CD4-positive, alpha-beta T cell treated with Interleukin-2 at 100 ng/mL for 4 hours (primary cell): ENCODE measurements at places on chromosomes 16 and 17.

- DNase-seq = no peak
These were observed 1616.4 kb downstream of the CDH8 start for GRCh38 chr16:60419859-60420258.

DNA sequence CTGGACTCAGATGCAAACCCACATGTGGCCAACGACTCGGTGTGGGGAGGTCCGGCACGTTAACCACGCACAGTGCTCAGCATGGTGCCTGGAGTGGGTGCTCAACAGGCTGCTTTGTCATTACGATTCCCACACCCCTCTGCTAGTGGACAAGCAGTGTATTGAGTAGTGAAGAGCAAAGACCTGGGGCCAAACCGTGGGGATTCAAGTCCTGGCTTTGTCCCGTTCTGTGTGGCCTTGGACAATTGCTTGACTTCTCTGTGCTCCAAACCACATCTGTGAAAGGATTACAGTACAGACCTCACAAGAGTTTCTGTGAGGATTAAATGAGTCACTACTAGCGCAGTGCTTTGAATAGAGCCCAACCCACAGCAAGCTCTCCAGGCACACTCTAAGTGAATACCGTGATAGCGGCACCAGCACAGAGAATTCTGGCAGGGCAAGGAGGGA, 33.8 kb downstream of the TRPV2 start:
- DNase-seq = no peak

- DNase-seq = no peak
These were observed 460.0 kb downstream of the TOX3 start for GRCh38 chr16:52086901-52087300.

DNA sequence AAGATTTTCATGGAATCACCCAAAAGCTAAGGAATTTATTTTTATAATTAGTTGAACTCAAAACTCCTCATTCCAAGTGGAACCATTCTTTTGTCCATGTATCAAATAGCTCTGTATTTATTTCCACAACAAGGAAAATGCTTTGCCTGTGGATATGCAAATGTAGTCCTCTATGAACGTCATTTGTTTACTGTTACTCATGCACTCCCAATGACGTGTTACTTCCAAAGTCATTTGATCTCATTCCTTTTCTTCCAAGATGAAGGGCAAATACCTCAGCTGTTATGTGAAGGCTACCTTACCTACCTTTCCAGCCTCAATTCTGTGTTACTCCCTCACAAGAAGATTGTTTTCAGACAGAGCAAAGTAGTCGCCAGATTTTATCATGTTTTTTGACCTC, 83.7 kb downstream of the ITFG1 start:
- DNase-seq = no peak

- DNase-seq = no peak
These were observed 2.2 kb upstream of the PELP1 start for GRCh38 chr17:4706121-4706520.

- DNase-seq = peak; percentile 1
These were observed 28.1 kb downstream of the HEATR3 start for GRCh38 chr16:50093607-50094539.

GRCh38 chr16:57570301-57571070, 28.0 kb downstream of the ADGRG5 start:
- DNase-seq = no peak

GRCh38 chr16:22898131-22898530, 84.2 kb downstream of the HS3ST2 start:
- DNase-seq = no peak

- no peak for DNase-seq
These were observed 32.0 kb downstream of the TBX4 start for GRCh38 chr17:61484174-61484573.

DNA sequence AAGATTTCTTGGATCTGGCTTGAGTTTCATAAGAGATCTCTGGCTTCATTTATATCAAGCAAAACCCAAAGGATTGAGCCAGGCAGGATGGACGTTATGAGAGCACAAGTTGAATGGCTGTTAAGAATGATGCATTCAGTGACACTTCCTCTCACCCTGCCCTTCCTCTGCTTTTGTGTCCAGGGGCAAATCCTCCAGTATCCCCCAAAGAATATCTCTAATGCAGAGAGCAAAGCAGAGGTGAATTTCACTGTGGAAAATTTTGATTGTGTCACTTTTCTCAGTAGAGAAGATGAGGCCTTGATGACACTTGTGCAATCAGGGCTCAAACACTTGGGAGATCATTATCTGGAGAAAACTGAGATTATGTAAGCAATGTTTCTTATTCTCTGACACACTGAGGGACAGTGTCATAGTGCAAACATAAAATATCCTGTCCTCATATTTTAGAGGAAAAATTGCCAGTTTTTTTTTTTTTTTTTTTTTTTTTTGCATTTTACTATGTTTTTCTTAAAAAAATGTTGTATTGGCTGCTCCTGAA, 25.3 kb downstream of the MARCHF10 start:
- no peak for DNase-seq

- no peak for DNase-seq
These were observed 99.2 kb downstream of the NTN1 start for GRCh38 chr17:9120471-9120870.

- DNase-seq = no peak
These were observed 539.3 kb upstream of the CDH5 start for GRCh38 chr16:65827231-65827630.

- no peak for DNase-seq
These were observed 122.3 kb downstream of the GOSR1 start for GRCh38 chr17:30599428-30600059.

DNA sequence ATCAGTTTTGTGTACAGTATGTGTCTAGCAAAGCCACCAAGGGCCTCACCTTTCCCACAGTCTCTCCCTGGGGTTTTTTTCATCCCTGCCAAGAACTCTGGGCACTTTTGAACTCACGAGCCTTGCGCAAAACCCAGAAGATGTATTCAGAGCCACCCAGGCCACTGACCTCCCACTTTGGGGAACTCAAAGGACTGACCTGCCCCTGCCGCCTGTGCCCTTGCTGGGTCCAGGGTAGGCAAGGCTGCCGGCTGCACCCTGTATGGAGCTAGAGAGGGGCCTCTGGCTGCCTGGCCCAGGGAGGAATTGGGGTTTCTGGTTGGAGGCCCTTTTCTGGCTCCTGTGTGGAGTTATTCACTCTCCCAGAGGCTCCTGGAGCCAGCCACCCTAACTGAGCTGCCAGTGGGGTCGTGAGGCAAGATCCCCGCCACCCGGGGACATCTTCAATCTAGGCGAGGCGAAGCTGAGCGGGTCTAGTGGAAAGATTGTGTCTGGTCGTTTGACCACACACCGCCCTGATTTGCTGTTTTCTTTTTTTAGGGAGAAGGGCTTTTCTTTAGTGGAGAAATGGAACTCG, 1.9 kb downstream of the CDK5R1 start:
- DNase-seq = no peak

DNA sequence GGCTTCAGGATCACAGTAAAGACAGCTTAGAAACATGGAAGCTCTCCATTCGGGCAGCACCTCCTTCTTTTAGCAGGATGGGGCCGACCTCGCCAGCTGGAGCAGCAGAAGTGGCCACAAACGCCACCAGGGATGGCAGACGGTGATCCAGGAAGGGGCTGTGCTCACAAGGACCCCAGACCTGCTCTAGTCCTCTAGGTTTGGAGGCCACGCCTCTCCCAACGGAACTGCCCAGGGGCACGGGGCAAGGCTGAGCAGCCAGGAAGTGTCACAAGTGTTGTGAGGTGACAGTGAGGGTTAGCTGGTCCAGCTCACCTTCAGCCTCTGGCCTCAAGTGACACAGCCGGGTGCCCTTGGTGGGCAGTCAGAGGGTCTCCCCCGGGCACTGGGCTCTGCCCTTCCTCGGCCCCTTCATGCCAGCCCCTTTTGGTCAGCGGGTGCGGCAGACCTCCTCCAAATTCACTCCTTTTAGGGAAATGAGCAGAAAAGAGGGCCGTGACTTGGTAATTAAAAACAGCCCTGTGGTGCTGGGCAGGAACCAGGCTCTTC, 20.4 kb downstream of the CEP295NL start:
- no peak for DNase-seq

DNA sequence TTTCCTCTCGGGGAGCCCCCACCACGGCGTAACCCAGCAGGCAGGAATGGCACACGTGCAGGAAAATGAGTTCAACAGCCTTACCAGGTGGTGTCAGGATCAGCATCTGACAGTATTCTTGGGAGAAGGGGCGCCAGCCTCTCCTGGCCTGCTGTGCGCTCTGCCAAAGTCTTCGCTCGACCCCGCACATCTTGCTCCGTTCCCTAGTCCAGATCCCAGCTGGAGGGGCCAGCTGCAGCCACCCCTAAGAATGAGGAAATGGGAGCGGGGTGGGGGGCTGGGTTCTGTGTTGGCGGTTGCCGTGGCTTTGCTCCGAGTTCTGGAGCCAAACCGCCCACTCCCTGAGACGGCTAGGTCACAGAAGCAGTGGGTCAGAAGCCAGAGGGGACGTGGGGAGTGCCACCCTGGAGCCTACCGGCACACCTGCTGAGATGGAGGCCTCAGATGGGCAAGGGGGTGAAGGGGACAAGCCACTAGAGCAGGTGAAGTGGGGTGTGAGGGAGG, at the start of gene CHCT1:
CHCT1 (plus strand) TSS at position 328 of the 504 bp plus-strand sequence; CDS start at position 432, 104 bp downstream.
- DNase-seq = no peak

- DNase-seq = no peak
These were observed 35.1 kb downstream of the CDH1 start for GRCh38 chr16:68772030-68772681.

DNA sequence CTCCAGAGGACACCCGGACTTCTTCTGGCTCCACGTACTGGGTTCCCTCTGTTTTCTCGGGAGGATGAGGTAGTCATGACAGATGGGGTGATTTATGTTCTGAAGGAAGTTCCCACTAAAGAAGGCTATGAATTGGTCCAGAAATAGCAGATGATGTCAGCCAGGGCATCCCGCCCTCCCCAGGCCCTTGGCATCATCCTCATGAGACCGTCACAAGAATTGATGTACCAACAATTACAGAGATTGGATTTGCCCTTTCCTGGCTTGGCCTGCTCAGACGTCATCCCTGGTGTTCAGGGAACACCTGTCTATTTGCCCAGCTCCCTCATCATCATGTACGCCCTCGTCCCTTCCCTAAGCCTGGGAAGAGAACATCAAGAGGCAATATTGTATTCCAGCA, 102.8 kb upstream of the CCL1 start:
- DNase-seq = no peak

DNA sequence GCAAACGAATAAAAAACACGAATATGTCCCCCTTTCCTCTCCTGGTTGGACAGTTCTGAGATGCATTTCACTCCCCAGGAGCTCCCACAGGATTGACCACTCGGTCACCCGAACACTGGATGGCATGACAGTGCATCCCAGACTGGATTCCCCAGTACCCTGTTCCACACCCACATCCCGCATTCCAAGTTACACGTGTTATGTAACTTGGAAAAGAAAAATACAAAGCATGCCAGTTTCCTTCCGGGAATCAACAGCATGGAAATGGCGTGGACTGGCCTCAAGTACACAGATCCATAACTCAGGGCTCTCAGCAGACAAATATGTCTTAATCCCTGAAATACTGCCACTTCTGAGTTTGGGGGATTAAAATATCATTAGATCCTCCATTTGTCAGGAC, 12.6 kb upstream of the KLHL36 start:
- DNase-seq = no peak

GRCh38 chr17:78005452-78006171, 47.1 kb downstream of the TNRC6C start:
- DNase-seq = no peak

- no peak for DNase-seq
These were observed 38.2 kb upstream of the GSE1 start for GRCh38 chr16:85574672-85575475.

- DNase-seq = no peak
These were observed 65.9 kb upstream of the AMZ2 start for GRCh38 chr17:68182011-68182306.

DNA sequence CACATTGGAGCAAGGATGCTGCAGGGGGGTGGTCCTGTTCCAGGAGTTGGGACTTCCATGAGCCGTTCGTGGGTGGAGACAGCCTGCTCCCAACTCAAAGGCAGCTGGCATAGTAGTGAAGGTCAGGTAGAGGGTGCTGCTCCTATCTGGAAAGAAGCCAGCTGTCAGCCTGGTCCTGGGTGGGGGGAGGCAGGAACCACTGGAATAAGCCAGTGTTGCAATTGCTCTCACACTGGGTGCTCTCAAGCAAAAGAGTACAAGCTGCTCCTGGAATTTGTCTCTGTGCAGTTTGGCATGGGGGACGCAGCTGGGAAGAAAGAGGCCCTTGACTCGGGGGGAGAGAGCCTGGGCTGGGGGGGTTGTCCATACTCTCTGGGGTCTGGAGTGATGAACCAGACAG, 8.7 kb downstream of the CACNG5 start:
- no peak for DNase-seq

DNA sequence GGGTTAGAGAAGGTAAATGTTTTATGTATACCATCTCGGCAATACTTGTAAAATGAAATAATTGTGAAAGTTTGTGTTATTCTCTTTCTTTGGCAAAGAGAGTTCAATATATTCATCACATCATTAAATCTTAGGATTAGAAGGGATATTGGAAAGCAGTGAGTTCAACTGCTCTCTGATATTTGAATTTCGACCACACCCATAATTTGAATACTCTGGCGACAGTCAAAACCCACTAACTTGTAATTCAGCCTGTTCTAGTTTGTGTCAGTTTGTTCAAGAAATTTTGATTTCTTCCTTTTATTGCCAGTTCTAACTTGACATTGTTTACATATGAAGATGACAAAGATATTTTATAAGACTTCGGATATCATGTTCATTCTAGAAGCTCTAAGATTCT, 1380.5 kb upstream of the CDH8 start:
- DNase-seq = no peak

DNA sequence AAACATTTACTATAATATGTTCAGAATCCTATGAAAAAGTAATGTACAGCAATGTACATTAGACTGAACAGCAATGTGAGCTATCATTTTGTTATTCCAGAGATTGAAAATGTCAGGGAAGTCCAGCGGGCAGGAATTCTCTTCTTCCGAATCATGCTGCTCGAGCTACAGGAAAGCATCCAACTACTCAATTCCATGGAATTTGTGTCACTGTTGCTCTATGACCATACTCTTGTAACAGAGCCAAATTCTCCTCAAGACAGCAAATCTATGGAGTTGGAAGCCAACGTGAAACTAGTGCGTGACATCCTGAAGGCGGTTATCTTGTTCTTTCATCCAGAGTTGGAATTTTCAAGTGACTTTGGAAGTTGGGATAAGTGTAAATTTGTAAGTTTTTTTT, 24.8 kb upstream of the NSRP1 start:
- DNase-seq = no peak

GRCh38 chr17:76736349-76737081, 616 bp downstream of the SRSF2 start:
- peak; percentile 71 for DNase-seq

GRCh38 chr17:6303664-6304063, 131.3 kb downstream of the AIPL1 start:
- no peak for DNase-seq
